ENCODE measurements at places on chromosomes 6 and 20.
A peak's percentile ranks its signal among the peaks of the same experiment; 100 is the strongest.

DNA sequence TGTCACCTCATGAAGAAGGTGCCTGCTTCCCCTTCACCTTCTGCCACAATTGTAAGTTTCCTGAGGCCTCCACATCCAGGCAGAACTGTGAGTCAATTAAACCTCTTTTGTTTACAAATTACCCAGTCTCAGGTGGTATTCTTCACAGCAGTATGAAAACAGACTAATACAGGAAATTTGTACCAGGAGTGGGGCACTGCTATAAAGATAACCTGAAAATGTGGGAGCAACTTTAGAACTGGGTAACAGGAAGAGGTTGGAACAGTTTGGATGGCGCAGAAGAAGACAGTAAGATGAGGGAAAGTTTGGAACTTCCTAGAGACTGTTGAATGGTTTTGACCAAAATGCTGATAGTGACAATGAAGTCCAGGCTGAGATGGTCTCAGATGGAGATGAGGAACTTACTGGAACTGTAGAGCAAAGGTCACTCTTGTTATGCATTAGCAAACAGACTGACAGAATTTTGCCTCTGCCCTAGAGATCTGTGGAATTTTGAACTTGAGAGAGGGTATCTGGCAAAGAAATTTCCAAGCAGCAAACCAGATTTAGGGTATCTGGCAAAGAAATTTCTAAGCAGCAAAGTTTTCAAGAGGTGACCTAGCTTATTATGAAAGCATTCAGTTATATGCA is 23.5 kb upstream of the COL21A1 start:
- DNase-seq: no peak

- DNase-seq: no peak
Observed at GRCh38 chr6:43435682-43436437, 8.5 kb downstream of the ABCC10 start.

- DNase-seq: no peak
Observed at GRCh38 chr20:19771031-19771430, 13.0 kb downstream of the RIN2 start.

DNA sequence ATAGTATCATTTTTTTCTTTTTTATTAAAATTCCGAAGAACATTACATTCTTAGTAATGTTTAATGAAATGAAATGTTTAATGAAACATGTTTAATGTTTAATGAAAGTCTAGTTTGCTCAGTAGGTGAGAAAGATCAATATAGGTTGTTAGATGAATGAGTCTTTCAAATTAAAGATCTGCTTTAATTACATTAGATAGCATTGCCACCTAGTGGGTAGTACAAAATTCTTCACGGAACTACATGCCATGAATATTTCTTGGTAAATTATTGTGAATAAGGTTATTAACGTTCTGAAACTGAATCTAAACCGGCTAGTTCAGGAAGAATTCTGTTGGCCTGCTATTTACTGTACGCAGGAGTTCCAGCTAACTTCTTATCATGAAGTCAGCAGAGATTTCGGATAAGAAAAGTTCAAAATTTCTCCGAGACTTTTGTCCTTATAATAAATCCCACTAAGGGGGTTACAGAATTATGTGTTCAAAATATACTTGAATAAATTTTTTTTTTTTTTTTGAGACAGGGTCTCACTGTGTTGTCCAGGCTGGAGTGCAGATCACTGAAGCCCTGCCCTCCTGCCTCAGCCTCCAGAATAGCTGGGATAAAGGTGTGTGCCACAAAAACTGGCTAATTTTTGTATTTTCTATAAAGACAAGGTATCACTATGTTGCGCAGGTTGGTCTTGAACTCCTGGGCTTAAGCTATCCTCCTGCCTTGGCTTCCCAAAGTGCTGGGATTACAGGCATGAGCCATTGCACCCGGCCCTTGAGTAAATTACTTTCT is 7.9 kb upstream of the GMNN start:
- no peak for DNase-seq

DNA sequence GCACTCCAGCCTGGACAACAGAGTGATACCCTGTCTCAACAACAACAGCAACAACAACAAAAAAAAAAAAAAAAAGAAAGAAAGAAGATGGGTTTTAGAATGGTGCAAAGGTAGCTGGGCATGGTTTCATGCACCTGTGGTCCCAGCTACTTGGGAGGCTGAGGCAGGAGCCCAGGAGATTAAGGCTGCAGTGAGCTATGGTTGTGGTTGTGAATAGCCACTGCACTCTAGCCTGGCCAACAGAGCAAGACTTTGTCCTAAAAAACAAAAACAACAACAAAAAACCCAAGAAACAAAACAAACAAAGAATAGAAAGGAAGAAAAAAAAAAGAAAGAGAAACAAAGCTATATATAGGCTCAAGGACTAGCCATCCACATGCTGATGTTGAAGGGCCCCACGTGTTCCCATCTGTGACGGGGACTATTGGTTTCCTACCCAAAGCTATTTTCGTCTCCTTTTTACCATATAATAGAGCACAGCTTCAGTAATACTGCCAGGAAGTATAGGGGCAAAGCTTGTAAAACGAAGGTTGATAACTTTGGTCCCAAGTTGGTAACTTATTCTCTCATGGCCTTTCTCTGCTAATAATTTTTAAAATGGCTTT is 7.9 kb upstream of the EEF1E1 start:
- no peak for DNase-seq

- DNase-seq: no peak
Observed at GRCh38 chr6:119627908-119628669, 278.5 kb upstream of the MAN1A1 start.

- DNase-seq: no peak
Observed at GRCh38 chr6:14487625-14488024, 370.1 kb downstream of the CD83 start.

GRCh38 chr6:13156381-13156780 is 172.0 kb downstream of the TBC1D7 start:
- DNase-seq: no peak

DNA sequence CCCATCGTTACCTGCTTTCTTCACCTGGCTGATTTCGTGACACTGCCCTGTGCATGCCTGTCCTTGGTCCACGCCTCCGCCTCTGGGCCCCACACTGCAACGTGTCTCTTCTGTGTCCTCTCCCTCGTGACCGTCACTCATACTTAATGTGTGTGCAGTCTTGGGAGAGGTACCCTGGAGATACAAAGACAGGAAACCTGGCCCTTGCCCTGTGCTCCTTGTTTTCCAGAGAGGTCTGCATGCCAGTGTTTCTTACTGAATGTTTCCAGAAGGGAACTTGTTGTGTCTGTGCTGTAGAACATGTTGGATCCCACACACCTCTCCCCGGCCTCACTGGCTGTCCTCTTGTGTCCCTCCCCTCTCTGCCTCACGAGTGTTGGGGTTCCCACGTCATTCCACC is 45.8 kb downstream of the SNX9 start:
- DNase-seq: no peak

- DNase-seq: no peak
Observed at GRCh38 chr20:2253256-2253655, 42.5 kb upstream of the TGM3 start.

DNA sequence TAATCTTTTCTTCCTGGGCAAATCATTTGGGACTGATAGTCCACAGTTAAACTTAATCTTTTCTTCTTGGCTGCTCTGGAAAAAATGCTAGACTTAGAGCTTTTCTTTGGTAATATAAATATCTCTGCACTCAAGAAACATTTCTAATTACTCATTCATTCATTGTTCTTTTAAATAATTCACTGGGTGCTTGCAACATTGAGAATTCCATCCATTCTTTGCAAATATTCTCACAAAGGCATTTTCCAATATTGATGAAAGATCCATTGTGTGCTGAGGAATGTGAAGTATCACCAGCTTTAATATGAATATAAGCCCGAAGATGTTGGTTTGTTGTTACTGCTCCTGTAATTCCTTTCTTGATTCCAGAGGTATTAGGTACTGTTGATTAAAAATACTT is 38.4 kb downstream of the AKAP7 start:
- DNase-seq: no peak

GRCh38 chr20:10563935-10564492 is 109.8 kb downstream of the JAG1 start:
- no peak for DNase-seq

GRCh38 chr6:82842721-82843120 is 222.9 kb downstream of the UBE3D start:
- no peak for DNase-seq

GRCh38 chr20:41218466-41218865 is 81.1 kb downstream of the PLCG1 start:
- no peak for DNase-seq

GRCh38 chr6:123616942-123617341 is 19.8 kb downstream of the TRDN start:
- no peak for DNase-seq

- no peak for DNase-seq
Observed at GRCh38 chr6:80003826-80004172, 650 bp upstream of the TTK start.

- no peak for DNase-seq
Observed at GRCh38 chr20:63004607-63005364, 2.0 kb downstream of the BHLHE23 start.

DNA sequence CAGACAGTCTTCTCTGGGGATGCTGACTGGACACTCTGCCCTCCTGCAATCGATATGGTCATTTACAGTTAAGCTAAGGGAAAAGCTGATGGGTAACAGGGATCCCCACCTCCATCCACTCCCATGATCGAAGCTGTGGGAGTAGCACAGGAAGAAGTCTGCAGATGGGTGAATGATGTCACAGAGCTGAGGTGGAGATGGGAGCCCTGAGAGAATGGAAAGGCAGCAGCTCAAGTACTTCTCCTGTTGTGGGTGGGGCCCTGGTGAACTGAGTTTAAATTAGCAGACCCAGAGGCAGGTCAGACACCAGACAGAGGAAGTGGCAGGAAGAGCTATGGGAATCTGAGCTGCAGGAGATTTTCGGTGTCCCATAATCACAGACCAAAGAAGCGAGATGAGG is 29.0 kb downstream of the HDGFL1 start:
- DNase-seq: no peak

DNA sequence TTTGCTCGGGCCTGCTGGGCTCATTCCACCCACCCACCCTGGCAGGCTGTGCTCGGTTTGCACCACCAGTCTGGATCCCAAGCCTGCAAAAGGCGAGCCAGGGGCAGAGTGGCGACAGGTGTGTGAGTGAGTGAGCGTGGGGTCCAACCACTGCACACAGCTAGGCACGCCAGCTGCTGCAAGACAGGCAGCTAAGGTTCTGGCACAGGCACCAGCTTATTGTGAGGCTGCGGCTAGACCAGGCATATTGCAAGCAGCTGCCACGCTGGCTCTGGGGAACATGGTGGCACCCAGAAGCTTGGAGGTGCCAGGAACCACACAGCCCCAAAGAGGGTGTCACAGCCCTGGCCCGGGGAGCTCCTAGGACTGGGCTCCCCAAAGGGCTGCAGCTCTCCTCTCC is 205.1 kb downstream of the ANKRD60 start:
- peak; percentile 43 for DNase-seq

- no peak for DNase-seq
Observed at GRCh38 chr6:48978016-48978415, 485.0 kb downstream of the MMUT start.

GRCh38 chr20:8633366-8633765 is 435.5 kb upstream of the PLCB4 start:
- DNase-seq: no peak

- DNase-seq: no peak
Observed at GRCh38 chr20:9108260-9108659, 39.4 kb downstream of the PLCB4 start.

DNA sequence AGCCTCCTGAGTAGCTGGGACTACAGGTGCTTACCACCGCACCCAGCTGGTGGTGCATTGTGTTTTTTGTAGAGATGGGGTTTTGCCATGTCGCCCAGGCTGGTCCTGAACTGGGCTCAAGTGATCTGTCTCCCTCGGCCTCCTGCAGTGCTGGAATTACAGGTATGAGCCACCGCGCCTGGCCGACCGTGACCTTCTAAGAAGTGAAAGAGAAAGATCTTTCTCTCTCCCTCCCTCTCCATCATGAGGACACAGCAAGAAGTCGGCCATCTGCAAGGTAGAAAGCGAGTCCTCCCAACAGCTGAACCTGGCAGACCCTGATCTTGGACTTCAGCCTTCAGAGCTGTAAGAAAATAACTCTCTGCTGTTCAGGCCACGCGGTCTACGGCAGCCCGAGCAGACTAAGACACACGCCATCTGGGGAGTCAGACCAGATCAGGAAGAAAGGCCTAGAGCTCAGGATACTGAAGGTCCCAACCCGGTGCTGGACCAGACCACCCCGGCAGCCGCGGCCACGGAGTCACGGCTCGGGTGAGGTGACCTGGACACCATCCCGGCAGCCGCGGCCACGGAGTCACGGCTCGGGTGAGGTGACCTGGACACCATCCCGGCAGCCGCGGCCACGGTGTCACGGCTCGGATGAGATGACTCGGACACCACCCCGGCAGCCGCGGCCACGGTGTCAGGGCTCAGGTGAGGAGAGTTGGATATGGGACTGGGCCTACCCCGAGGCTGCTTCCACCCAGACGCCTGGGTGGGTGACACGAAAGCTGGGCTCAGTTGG is 9.6 kb downstream of the GMEB2 start:
- no peak for DNase-seq

GRCh38 chr6:105900125-105900937 is 185.8 kb upstream of the PRDM1 start:
- no peak for DNase-seq

DNA sequence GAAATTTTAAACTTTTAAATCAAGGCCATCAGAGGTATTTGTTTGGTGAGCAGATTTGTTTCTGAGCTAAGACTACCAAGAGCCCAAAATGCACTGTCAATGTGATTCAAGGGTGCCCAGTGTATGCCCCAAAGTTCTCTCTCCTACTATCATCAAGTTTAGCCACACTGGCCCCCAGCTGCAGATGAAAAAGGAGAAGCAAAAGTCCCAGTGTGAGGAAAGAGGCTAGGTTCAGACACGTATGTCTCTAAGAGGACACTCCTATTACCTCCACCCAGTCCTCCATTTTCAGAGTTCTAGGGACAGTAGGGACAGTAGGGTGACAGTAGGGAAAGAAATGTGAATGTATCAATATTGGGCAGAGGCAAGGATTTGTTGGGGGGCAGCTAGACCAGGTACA is 230.8 kb downstream of the CD83 start:
- no peak for DNase-seq

DNA sequence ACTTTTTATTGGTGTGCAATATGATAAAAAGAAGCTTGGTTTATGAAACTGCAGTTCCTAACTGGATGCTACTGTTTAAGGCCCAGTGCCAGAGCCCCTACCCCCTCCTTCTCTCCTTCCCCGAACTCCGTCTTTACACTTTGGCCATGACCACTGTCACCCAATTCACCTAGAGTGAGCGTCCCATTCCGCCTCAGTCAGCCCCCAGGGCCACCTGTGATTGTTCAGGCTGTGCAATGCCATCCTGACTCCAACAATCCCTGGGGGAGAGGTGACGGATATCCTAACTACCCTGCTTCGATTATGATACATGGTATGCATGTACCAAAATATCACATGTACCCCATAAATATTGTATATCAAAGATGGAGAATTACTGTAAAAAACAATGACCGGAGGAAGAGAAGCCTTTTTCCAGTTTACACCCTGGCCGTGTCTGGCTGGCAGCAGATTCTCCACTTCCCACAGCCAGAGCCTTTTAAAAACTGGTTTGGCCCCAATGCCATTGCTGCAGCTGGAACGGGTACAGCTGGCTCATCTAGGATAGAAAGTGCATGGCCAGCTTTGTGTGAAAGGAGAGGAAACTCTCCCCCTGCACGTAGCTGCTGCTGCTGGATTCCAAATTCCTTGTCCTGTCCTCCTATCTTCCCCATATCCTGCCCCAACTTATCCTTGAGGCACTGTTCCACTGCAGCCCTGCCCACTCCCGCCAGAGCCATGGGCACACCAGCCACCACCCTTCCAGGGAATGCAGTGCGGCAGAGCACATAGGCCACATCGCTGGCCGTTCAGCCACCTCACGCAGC is 99.7 kb downstream of the JPH2 start:
- no peak for DNase-seq

GRCh38 chr20:60016406-60016805 is 58.2 kb downstream of the CDH26 start:
- no peak for DNase-seq

- DNase-seq: no peak
Observed at GRCh38 chr20:3803854-3804253, 7.7 kb downstream of the CDC25B start.
